ENCODE measurements at places on chromosomes 1 and 21.

GRCh38 chr1:21633992-21634805 lies 35.0 kb downstream of the RAP1GAP start:
- no peak for DNase-seq

- no peak for DNase-seq
Measured at GRCh38 chr1:118113261-118113660, 71.8 kb downstream of the SPAG17 start.

- no peak for DNase-seq
Measured at GRCh38 chr1:162471290-162471853, 26.2 kb upstream of the UHMK1 start.

DNA sequence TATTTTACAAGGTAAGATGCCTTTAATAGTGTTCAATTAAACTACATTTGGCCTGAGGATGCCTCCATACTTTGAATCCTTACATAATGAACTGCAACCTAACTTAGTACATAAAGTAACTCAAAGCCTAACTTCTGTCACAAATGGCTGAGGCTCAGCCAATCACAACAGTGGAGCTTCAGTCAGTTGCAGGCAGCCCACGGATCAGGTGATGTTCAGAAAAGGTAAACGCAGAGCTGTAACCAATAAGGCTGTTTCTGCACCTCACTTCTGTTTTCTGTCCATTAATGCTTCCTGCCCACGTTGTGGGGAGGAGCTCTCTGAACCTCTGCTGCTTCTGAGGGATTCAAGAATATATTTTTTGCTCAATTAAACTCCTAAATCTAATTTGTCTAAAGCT lies 94.8 kb upstream of the KIAA0040 start:
- DNase-seq = no peak

GRCh38 chr1:15181564-15181963 lies 28.0 kb downstream of the TMEM51 start:
- DNase-seq = no peak

GRCh38 chr1:29156543-29157268 lies 25.0 kb downstream of the SRSF4 start:
- DNase-seq = no peak

DNA sequence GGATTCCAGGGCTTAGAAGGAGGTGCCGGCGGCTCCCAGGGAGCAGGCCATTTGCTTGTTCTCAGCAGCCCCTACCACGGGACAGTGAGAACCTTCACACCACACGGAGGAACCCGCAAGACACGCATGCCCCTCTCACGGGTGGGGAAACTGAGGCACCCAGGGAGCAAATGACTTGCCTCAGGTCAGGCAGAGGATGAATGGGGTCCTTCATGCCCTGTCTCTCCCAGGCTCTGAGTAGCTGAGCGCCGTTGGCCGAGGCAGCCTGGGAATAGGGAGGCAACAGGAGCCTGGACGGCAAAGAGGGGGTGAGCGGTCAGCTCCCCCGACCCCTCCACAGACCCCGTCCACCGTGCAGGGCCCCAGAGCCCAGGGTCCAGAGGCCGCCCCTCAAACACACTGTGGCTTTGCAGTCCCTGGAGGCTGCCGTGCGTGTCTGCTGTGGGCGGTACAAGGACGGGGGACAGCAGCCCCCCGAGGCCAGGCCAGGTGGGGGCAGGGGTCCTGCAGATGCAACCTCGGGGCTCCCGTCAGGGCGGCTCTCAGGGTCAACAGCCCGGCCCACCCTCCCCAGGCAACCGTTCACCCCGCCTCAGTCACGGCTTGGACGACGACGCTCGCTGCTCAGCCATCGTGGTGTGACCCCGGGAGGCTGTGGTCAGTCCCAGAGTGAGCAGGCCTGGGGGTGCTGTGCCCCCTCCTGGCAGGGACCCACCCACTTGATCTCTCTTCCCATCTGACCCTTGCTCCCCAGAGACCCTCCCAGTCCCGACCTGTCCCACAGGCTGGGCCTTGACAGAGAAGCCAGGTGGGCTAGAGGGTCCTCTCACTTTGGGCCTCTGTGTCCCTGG lies 15.8 kb upstream of the COL6A2 start:
- no peak for DNase-seq

- no peak for DNase-seq
Measured at GRCh38 chr1:147824798-147825197, 64.4 kb upstream of the GJA5 start.

DNA sequence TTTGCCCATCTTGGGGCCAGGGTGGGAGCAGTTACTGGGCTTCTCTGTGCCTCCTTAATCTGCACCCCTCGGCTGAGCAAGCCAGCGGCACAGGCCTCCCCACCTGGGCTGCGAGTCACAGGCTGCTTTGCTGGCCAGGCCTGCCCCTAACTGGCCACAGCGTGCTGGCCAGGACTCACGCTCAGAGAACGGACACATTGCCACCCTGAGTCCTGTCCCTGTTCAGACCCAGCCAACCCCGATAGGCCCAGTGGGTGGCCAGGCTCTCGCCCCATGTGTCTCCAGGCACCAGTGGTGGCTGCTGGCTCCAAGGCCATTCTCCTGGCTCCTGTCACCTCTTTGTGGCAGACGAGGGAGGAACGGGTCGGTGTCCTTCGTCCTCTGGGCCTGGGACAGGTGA lies 61.3 kb downstream of the MORN1 start:
- DNase-seq = no peak

DNA sequence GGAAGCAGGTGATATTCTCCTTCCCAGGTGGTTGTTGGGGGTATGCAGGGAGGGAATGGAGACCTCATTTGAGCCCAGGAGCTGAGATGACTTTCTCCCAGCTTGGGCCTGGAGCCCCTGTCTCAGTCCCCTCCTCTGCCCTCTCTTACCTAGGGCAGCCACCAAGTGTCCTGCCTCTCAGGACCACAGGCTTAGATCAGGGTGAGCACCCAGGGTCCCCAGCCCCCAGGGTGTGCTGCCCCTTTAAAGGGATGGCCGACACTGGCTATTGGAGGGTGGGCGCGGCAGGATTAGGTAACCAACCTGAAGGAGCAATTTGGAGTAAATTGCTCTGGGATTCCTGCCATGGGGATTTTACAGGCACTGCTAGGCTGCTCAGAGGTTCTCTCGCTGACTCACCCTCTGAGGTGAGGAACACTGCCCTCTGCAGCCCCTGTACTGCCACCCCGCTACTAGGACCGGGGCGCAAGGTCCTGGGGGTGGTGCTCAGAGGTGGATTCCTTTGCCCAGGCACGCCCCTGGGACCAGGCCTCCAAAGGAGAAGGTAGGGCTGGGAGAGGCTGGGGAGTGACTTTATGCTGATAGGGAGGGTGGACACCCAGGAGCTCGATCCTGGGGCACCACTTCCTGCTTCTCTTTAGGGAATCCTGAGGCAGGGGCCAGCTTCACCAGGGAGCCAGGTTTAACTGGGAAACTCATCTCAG lies 1.5 kb downstream of the RPS6KA1 start:
- peak; percentile 50 for DNase-seq

- DNase-seq = no peak
Measured at GRCh38 chr1:201353186-201353940, 24.1 kb downstream of the TNNT2 start.

DNA sequence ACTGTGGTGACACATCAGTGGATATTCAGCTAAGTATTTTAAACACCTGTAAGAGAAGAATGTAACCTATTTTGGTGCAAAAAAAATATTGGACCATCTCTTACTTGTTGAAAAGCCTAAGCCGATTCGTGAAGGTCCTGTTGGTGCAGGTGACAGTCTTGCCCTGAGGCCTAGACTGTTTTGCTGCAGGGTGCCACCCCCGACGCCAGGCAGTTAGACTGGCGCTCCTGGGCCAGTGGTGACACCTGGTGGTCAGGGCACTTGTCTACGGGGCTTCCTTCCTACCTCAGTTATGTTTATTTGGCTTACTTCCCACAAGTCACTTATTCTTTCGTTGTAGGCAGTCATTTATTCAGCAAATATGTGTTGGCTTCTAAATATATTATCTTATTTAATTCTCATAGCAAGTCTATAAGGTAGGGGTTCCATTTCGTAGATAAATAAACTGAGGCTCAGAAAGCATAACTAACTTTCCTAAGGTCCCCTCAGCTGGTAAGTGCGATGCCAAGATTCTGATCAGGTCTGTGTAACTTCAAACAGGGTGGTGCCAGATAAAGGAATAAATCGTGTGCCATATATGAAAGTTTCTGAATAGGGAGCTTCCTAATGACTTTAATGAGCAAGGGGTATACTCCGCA lies 1.9 kb downstream of the EEIG2 start:
- no peak for DNase-seq

GRCh38 chr1:43747736-43748135 lies 40.4 kb downstream of the ST3GAL3 start:
- DNase-seq = no peak

DNA sequence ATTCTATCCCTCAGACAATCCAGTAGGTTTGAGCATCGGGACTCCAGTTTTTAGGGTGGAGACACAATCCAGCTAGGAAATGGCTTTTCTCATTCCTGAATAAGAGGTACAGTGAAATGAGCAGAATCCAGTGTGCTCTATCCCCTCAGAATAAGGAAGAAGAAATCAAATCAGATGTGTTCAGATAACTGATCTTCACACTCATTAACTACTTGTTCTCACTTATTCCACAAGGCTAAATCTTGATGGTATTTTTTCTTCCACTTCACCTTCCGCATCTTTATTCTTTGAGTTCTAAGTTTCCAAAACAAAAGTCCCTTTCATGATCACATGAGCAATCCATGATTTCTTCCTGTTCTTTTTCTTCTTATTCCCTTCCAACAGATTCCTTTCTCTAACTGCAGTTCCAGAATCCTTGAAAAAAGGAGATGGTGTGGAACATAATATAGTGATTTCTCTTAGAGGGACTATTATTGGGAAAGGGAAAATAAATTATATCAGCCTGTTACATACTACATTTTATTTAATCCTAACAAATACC lies 1.7 kb downstream of the SYT11 start:
- DNase-seq = peak; percentile 20

DNA sequence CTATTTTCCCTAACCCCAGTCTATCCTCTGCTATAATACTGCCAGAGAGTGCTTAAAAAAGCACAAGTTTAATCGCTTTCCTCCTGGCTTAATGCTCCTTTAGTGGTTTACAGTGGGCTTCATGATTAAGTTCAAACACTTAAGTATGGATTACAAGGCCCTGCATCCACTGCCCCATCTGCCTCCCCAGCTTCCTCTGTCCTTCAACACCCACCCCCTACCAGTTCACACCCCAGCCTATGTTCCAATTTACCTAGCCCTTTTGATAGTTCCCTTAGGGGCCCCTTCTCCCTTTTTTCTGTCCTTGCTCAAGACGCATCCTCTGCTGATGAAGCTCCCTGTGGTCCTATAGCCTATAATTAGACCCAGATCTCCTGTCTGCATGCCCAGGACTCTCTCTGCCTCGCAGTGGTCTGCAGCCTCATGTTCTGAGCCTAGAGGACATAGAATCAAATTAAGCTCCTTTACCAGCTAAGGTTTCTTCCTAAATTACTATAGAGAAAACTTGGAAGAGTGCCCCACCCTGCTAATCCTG lies 212.5 kb downstream of the FGGY start:
- DNase-seq = no peak

GRCh38 chr1:43056981-43057391 lies 98.3 kb upstream of the SLC2A1 start:
- peak; percentile 11 for DNase-seq

- no peak for DNase-seq
Measured at GRCh38 chr1:61100578-61100977, 18.2 kb downstream of the NFIA start.

DNA sequence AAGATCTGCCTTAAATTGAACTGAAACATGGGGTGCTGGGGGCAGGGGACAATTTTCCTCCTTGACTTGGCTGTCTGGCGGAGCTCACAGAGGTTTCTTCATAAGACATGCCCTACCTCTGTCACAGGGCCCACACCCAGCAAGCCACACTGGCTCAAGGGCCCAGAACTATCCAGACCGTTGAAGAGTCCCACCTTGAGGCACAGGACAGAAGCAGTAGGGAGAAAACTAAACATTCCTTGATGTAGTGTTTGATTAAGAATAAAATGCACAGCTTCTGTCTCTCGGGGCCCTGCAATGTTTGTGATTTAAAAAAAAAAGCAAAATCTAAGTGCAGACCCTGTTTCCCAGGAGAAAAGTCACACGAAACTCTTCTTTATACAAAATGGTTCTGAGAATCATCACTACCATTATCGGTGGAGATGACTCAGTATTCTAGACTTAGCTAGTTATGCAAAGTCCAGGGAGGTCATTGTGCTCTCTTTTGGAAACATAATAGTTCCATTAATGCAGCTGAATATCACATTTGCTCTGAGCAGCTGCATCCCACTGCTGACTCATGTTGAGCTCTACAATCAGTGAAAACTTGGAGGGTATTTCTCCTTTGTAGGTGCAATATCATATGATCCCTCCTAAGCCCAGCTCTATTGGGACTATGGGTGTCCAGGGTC lies 53.6 kb upstream of the DIRAS3 start:
- peak; percentile 85 for DNase-seq

DNA sequence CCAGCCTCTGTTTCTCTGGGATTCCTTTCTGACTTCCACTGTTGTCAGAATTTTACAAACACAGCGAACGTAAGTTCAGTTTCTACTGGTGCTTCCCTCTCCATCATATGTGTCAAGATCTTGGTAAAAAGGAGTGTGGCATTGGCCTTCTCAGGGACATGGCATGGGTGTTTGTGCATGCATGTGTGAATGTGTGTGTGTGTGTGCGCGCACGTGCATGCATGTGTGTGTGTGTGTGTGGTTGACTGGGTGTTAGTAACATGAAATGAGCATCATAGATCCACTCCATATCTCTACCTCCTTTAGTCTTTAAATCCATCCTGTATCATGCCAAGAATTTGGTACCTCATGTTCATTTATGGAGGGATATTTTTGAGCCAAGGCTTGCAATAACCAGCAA lies 411.3 kb downstream of the NPHP4 start:
- DNase-seq = no peak

- DNase-seq = no peak
Measured at GRCh38 chr1:150973258-150973835, 1.3 kb downstream of the CERS2 start.

DNA sequence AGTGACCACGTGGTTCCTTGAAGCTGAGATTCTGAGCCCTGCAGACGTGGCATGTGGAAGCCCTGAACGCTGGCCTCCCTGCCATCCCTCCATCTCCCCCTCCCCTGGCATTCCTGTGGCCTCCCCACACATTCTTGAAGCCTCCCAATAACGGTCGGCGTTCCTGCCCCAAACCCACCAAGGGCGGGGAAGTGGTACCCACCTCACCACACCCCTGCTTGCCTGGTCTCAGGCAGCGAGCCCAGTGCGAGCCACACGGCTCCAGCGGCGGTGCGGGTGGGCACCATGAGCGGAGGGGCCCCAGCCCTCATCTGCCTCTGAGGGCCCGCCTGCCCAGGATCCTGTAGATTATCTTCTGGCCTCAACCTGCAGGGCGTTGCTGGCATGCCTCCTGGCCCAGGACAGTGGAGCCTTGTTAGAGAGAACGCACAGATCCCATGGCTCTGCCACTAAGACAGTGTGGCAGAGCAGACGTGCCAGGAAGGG lies 20.6 kb upstream of the PRELP start:
- DNase-seq = no peak
